ENCODE measurements at places on chromosomes 2 and 18.

DNA sequence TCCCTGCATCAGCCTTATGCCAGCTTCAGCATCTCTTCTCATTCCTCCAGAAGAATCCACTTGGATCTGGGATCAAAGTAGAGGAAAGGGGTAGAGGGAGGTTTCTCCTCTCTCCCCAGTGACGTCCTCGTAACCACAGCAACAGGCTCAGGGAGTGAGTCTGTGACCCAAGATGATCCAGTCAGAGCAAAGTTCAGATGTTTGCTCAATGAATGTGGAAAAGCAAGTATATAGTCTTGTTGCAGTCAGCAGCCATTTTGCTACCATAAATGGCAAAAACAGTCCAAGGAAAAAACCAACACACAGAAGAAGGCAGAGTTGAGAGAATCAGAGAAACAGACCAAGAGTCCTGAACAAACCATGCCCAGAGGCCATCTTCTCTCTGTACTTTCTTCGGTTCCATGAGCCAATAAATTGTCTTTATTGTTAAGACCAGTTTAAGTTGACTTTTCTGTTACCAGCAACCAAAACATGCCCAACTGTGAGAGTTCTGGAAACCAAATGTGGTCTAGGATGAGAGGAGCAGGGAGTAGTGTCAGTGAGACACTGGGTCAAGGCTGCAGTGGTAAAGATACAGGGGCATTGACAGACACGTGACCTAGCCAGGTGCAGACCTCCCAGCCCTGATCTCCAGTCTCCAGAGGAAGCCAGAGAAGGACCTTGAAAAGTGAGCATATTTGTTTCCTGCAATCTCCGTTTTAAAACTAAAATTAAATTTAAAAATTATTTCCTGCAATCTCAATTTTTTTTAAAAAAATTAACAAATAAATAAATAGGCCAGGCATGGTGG is 3.2 kb upstream of the CXCR1 start:
- no peak for DNase-seq

- no peak for DNase-seq
Observed at GRCh38 chr2:118014492-118014824, 588 bp upstream of the CCDC93 start.

- DNase-seq, result no peak
Observed at GRCh38 chr2:75589391-75590105, 28.8 kb upstream of the EVA1A start.

- no peak for DNase-seq
Observed at GRCh38 chr2:105521176-105521575, 122.3 kb upstream of the FHL2 start.

- no peak for DNase-seq
Observed at GRCh38 chr2:71789556-71790204, 336.3 kb downstream of the DYSF start.

Data from iPS DF 6.9 (cell line).